ENCODE measurements at places on chromosomes 2 and 18.

GRCh38 chr2:69012310-69013141, 453 bp upstream of the ANTXR1 start:
- no peak for DNase-seq

- DNase-seq, result no peak
Observed at GRCh38 chr2:75676464-75676863, 29.9 kb downstream of the MRPL19 start.

- DNase-seq, result no peak
Observed at GRCh38 chr2:222526480-222527277, 102.3 kb downstream of the SGPP2 start.

DNA sequence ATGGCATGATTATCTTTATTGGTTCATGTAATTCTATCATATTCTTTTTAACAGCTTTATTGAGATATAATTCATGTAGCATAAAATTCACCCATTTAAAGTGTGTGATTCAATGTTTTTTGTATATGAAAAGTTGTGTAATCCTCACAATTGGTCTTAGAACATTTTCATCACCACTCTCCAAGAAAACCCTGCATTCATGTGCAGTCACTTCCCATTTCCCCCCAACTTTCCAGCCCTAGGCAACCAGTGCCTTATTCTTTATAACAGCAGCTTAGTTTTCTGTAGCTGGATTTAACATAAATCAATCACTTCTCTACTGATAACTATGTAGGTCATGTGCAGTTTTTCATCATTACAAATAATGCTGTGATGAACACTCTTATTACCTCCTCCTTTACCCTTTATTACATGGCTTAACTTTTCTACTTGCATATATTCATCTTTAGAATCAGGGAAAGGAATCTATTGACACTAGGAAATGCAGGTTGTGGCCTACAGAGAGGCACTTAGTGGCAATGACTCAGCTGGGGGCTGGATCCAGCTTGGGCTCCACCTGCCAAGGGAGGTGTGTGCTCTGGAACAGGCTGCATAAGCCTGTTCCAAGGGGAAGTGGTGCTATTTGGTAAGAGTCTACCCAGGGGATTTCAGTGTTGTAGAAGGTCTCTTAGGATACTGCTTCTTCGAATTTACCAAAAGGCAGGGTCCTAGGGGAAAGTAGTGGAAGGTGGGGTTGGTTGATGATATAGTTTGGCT, 89.1 kb downstream of the ETAA1 start:
- DNase-seq, result peak; percentile 1

DNA sequence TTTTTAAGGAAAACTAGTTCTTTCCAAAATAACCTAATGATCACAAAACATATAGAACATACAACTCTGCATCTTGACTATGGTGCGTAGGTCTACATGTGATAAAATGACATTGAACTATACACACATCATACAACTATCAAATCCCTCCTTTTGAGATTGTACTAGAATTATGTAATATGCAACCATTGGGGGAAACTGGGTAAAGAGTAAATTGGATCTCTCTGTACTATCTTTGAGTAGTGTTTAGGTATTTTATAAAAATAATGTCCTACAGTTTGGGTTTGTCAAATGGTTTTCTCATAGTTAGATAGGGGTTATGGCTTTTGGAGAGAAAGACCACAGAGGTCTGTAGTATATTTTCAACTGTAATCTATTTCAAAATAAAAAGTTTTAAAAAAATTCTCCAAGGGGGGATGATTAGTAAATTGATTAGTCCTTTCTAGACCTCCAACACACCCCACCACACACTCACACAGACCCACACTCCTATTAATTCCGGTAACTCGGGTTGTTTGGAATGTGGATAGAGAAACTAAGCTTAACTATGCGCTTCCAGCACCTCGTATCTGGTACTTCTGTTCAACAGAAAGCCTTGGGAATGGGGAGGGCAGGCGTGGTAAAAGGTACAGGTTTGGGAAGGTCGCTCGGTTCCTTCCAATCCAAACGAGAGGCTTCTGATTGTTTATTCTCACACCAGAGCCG, 695 bp upstream of the BIRC6 start:
- DNase-seq, result no peak

- DNase-seq, result no peak
Observed at GRCh38 chr18:48624856-48625255, 86.0 kb downstream of the CTIF start.

GRCh38 chr18:36534154-36534688, 236.7 kb downstream of the FHOD3 start:
- no peak for DNase-seq

DNA sequence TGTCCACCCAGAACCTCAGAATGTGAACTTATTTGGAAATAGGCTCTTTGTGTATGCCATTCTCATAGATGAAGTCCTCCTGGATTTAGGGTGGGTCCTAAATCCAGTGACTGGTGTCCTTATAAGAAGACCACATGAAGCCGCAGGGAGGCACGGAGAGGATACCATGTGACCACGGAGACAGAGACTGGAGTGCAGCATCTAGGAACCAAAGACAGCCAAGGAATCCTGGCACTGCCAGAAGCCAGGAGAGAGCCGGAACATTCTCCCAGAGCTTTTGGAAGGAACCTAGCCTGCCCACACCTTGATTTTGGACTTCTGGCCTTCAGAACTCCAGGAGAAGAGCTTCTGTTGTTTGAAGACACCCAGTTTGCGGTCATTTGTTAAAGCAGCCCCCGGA, 49.7 kb downstream of the ARL4C start:
- no peak for DNase-seq

GRCh38 chr2:20580690-20581437, 70.0 kb downstream of the HS1BP3 start:
- no peak for DNase-seq
